ENCODE measurements at places on chromosomes 5 and 9.

- DNase-seq, result no peak
Measured at GRCh38 chr9:5893134-5893505, 2.4 kb downstream of the MLANA start.

DNA sequence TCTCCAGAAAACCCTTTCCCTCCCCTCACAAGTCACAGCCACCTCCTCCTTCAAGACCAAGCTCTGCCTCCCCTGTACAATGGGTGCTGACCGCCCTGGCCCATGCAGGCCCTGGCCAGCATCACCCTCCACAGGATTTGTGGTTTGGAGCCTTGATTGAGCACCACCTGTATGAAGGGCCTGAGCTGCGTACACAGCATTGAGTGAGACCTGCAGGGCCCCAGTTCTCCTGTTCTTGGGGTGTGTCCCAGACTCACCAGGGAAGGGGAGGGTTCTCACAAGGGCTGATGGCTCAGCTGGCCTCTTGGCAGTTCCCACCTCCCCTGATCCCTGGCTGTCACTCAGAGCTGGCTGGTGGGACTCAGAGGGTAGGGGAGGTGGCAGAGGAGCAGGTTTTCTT is 63.7 kb upstream of the IER5L start:
- no peak for DNase-seq

GRCh38 chr5:112346411-112347044 is 72.5 kb downstream of the EPB41L4A start:
- no peak for DNase-seq

GRCh38 chr5:11904265-11904906 is at the start of gene CTNND2:
TSS of gene CTNND2 (minus strand) at chr5:11904446. CDS start at chr5:11903853, 593 bp downstream.
- peak; percentile 53 for DNase-seq

DNA sequence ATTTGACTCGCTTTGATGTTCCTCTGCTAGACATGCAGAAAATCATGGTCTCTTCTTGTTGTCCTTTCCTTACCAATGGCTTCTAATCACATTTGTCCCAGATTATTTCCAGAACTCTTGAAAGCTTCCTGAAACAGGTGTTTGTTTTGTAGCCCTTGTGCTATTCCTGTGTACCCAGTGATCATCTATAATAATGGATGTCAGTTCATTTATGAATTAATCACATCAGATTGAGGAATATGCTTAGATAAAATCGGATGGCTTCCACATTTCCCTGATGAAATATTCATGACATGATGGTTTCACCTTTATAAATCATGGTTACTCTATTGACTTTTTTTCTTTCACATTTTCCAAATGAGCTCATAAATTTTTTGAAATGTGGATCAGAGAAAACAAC is 359.0 kb upstream of the DMAC1 start:
- no peak for DNase-seq

- DNase-seq, result no peak
Measured at GRCh38 chr5:133287500-133287899, 235.7 kb downstream of the HSPA4 start.

DNA sequence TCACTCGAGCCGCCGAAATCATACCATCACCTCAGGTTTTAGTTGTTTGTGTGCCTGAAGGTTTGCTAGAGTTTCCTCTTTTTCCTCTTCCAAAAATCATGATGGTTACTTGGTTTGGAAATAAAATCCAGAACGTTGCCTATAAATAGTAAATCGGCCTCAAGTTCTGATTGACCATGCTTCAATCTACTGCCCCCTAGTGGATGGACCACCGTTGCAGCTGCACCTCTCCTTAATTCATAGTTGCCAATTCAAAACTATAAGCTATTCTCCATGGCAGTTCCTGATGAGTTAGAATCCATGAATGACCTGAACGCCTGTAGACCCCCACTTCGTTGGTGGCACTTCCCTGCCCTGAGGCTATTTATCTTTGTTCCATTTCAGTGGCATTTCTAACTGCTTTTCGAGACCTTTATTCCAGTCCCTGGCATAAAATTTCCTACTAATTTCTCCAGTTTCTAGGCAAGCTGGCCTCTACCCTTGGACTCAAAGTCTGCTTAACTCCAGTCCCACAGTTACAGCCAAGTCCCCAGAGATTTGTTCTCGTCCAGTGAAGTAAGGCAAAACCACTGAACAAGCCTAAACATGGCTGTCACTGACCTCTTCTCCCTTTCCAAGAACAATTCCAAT is 422.6 kb downstream of the EFNA5 start:
- DNase-seq, result peak; percentile 52

DNA sequence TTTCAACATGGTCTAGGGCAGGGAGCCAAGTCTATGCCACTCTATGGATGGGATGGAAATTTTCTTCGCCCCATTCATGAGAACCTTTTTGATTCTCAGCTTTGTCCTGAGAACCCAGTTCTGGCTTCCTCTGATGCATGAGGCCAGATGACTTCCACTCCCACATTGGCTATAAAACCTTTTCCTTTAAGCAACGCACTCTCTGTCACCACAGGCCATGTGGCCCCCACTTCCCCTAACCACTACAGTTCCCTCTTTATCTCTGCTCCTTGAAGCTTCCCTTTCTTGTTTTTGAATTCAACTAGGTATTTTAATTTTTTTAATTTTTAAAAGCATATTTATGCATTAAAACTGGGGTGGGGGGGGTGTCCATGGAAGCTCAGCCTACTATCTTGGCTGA is 401.3 kb downstream of the ENC1 start:
- DNase-seq, result no peak

GRCh38 chr5:95921501-95921900 is 40.1 kb downstream of the ELL2 start:
- no peak for DNase-seq

- no peak for DNase-seq
Measured at GRCh38 chr5:142872795-142873194, 102.6 kb downstream of the ARHGAP26 start.

GRCh38 chr5:16406023-16406422 is 59.6 kb downstream of the ZNF622 start:
- no peak for DNase-seq

DNA sequence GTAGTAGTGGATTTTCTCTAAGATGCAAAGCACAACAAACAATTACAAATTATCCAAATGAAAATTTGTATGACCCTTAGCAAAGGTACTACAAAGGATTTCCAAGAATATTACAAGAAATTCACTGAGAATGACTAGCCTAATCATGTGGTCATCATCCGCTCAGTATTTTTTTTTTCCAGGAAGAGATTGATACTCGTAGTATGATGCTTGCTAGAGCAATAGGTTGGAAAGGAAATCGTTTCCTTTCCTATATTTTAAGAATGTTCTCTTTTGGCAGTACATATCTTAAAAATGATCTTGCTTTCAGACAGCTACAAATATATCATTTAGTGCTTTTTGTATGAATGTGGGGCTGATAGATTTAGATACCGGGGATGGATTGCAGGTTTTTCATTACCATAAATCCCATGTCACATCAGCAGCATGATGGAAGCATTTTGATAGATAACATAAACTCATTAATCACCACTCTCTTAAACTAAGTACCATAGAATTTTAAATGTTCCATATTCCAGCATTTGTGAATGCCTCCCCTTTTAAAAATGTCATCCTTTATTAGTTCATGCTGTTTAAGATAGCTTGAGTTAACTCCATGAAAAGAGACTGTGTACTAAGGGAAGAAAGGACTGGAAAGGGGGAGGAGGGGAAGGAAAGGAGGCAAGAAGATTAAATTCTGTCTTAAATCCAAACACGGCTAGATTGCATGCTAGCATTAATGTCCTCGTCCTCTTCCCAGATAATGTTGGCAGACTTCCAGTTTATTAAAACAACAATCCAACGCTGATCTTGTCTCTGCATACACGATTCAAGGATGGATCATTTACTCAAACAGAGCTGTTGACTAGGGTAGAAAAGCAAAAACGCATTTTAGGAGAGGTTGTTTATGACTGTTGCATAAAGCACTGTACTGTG is 311.7 kb upstream of the ZNF608 start:
- no peak for DNase-seq

DNA sequence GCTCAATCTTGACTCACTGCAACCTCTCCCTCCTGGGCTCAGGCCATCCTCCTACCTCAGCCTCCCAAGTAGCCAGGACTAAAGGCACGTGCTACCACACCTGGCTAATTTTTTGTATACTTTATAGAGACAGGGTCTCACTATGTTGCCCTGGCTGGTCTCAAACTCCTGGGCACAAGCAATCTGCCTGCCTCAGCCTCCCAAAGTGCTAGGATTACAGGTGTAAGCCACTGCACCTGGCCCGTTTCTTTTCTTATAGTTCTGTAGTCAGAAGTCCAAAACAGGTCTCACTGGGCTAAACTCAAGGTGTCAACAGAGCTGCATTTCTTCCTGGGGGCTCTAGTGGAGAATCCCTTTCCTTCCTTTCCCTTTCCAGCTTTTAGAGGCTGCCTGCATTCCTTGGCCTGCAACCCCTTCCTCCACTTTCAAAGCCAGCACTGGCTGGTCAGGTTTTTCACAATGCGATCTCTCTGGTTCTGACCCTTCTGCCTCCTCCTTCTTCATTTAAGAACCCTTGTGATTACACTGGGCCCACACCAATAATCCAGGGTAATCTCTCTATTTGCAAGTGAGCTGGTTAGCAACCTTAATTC is 16.3 kb downstream of the IRF1 start:
- no peak for DNase-seq

GRCh38 chr5:165185716-165186115 is 1680.3 kb downstream of the MAT2B start:
- DNase-seq, result no peak

DNA sequence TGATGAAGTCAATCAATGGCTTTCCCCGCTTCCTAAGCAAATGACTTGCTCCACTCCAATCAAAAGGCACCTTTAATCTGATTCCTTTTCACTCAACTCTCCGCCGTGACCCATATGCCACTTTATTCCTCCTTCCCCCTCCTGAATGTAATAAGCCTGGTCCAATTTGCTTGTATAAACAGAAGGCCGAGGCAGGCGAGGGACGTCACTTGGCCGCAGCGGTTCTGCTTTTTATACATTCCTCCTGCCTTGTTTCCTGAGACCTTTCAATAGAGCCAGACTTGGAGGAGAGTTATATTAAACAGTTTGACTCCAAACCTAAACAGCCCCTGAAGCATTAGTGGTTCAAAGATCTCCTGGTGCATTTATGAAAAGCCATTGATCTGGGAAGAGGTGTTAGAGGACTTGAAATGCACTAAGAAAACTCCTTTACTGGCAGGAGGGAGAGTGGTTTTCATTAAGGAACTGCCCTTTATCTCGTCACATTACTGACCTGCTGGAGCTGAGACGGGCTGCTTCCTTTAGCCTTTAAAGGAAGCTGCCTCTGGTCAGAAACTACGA is 273.4 kb downstream of the SLIT3 start:
- DNase-seq, result peak; percentile 33

DNA sequence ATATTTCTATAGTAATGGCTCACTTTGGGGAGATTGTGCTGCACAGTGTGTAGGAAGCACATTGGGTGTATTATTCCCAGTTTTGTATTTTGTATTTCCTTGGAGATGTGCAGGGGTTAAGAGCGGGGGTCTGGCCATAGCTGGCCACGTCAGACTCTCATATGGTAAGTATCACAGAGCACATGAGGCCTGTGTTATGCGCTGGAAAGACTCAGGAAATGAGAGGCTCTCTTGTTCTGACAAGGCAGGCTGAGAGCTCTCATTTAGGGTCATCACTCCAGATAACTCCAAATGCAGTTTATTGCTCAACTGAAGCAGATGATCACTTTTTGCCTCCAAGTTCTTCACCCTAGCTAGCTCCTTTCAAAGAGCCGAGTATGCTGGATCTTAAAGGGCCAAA is 205.7 kb downstream of the NTRK2 start:
- peak; percentile 13 for DNase-seq

GRCh38 chr5:178394074-178394473 is 161.5 kb upstream of the PHYKPL start:
- DNase-seq, result no peak

- DNase-seq, result no peak
Measured at GRCh38 chr5:73682176-73682575, 56.2 kb downstream of the ARHGEF28 start.

- no peak for DNase-seq
Measured at GRCh38 chr9:33011831-33012230, 10.4 kb upstream of the APTX start.

- DNase-seq, result peak; percentile 40
Measured at GRCh38 chr9:5493679-5494511, 16.4 kb upstream of the PDCD1LG2 start.

DNA sequence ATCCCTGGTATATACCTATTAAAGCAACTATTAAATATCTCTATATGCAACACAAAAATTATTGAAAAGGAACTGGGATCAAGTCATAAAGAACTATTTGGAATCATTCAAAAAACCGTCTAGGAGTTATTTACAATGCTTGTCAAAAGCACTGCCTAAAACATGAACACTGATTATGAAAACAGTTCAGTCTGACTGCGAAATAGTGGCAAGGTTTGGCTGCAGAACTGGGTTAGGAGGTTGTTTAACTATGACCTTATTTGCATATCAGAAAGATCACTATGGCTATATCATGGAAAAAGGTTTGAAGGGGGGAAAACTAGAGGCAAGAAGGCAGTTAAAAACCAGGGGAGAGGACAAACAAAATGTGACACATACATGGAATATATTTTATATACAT is 12.0 kb downstream of the FBXW2 start:
- DNase-seq, result no peak

GRCh38 chr9:71322311-71322710 is 200.9 kb upstream of the TRPM3 start:
- DNase-seq, result no peak

Data from mucosa of gallbladder (tissue), 1 donor.